ENCODE measurements at places on chromosomes 16 and 17. TPM values are rescaled to one million over a fixed set of nuclear protein-coding genes. Genes with fewer than 3 reads are reported as not detected.

DNA sequence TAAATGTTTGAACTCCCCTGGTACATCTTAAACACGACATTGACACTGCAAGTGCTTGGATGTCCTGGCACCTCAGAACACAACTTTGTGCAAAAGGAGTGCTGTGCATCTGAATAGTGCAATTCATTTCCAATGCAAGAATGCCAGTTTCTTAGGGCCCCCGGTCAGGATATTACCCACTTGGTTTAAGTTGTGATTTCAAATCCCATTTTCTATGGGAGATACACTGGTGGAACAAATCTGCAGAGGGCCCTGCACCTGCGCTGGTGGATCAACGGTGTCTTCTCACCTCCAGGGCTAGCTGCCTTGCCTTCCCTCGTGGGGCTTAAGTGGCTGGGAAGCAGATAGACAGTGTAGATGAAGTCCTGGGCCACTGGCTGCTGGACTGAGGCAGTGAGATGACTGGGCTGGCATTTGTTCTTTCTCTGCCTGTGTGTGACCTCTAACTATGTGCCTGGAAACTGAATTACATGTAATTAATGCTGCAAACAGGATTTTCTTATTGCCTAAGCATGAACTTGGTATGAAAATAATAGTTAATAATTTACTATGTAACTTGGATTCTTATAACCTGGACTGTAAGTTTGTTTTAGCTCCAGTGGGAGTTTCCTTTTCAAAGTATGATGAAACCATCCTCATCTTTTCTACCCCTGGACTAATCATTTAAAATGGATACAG, 20.9 kb downstream of the HAPSTR1 start:
- H3K27me3 ChIP-seq = no peaks in the 10 kb centered on the region

- peaks cover 18% of the 10 kb centered on the region for H3K4me1 ChIP-seq
- H3K4me3 ChIP-seq = no peak overlapping the region
- H3K27me3 ChIP-seq = peaks cover 8% of the 10 kb centered on the region
- no peak overlapping the region for H3K27ac ChIP-seq
- peaks cover 15% of the 10 kb centered on the region for H3K36me3 ChIP-seq
Observed at GRCh38 chr17:57308543-57309186, 52.3 kb downstream of the MSI2 start.

DNA sequence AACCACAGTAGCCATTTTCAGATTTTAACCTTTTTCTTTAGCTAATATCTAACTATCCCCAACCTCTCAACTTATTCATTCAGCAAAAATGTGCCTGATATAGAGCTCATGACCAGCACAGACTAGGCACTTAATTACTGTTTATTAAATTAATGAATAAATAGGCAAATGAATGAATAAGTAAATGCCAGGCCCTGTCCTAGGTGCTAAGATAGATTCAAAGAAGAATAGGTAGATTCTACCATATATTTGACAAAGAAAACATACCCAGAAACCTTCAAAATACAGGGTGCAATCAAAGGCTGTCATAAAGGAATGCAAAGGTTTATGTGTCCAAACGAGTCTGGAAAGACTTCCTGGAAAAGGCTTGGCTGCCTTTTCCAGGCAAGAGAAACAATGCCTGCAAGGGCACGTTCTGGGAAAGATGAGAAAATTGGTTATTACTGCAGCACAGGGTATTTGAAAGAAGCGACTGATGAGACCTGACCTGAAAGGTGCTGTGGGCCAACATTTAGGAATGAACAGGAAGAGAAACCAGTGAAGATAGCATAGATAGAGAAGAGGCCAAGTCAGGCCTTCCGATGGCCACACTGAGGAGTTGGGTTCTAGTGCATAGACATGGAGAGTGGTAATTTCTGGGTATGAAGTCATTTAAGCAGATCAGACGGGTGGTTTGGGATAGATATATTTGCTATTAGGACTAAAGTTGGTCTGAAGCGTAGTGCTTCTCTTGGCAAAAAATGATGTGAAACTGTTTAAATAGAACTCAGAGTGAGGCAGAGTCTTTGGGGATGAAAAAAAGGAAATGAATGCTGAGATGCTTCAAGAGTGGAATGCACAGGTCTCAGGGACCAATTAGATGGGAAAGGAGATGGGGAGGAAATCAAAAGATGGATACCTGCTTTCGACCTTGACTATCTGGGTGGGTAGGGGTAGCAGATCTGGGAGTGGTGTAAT, 11.4 kb upstream of the CCL2 start:
- no peaks in the 10 kb centered on the region for H3K27me3 ChIP-seq
- no peak for DNase-seq
- H3K4me1 ChIP-seq = peaks cover 28% of the 10 kb centered on the region
- no peaks in the 10 kb centered on the region for H3K36me3 ChIP-seq
- no peak overlapping the region for H3K27ac ChIP-seq
- H3K4me3 ChIP-seq = no peak overlapping the region

GRCh38 chr17:43483674-43484551, at the start of gene DHX8:
DHX8 (plus strand) TSS chr17:43483975; CDS start chr17:43484038, 63 bp downstream.
- no peaks in the 10 kb centered on the region for H3K36me3 ChIP-seq
- H3K27me3 ChIP-seq = peaks cover 4% of the 10 kb centered on the region

GRCh38 chr17:13765701-13766100, 164.0 kb upstream of the HS3ST3A1 start:
- H3K4me1 ChIP-seq = no peaks in the 10 kb centered on the region
- no peak overlapping the region for H3K4me3 ChIP-seq
- H3K27ac ChIP-seq = no peak overlapping the region
- DNase-seq = no peak
- H3K27me3 ChIP-seq = peaks cover 3% of the 10 kb centered on the region

DNA sequence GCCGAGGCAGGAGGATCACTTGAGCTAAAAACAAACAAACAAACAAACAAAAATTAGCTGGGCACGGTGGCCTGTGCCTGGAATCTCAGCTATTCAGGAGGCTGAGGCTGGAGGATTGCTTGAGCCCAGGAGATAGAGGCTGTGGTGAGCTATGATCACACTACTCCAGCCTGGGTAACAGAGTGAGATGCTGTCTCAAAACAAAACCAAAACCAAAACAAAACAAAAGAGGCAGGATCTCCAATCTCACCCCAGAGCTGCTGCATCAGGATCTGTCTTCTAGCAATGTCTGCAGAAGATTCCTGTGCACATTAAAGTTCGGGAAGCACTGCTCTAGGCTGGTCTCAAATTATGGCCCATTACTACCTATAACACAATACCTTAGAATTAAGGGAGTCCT, 43.1 kb downstream of the MAP2K6 start:
- no peak overlapping the region for H3K4me3 ChIP-seq
- H3K36me3 ChIP-seq = no peaks in the 10 kb centered on the region
- H3K27ac ChIP-seq = no peak overlapping the region
- DNase-seq = no peak
- H3K4me1 ChIP-seq = peaks cover 46% of the 10 kb centered on the region
- H3K27me3 ChIP-seq = peaks cover 9% of the 10 kb centered on the region

GRCh38 chr16:78648517-78648916, 549.1 kb downstream of the WWOX start:
- DNase-seq = no peak
- H3K36me3 ChIP-seq = no peaks in the 10 kb centered on the region
- H3K4me1 ChIP-seq = no peaks in the 10 kb centered on the region
- no peak overlapping the region for H3K4me3 ChIP-seq

DNA sequence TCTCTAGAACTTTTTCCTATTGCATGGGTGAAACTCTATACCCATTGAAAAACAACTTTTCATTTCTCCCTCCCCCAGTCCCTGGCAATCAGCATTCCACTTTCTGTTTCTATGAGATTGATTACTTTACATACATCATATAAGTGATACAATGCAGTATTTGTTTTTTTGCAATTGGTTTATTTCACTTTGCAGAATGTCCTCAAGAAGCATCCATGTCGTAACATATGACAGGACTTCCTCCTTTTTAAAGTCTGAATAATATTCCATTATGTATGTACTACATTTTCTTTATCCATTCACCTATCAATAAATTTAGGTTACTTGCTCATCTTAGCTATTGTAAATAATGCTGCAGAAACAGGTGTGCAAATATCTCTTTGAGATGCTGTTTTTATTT, 8.8 kb downstream of the IL21R start:
- DNase-seq = no peak
- no peak overlapping the region for H3K4me3 ChIP-seq
- H3K36me3 ChIP-seq = no peaks in the 10 kb centered on the region
- H3K27me3 ChIP-seq = no peaks in the 10 kb centered on the region
- H3K4me1 ChIP-seq = no peaks in the 10 kb centered on the region
- no peak overlapping the region for H3K27ac ChIP-seq

DNA sequence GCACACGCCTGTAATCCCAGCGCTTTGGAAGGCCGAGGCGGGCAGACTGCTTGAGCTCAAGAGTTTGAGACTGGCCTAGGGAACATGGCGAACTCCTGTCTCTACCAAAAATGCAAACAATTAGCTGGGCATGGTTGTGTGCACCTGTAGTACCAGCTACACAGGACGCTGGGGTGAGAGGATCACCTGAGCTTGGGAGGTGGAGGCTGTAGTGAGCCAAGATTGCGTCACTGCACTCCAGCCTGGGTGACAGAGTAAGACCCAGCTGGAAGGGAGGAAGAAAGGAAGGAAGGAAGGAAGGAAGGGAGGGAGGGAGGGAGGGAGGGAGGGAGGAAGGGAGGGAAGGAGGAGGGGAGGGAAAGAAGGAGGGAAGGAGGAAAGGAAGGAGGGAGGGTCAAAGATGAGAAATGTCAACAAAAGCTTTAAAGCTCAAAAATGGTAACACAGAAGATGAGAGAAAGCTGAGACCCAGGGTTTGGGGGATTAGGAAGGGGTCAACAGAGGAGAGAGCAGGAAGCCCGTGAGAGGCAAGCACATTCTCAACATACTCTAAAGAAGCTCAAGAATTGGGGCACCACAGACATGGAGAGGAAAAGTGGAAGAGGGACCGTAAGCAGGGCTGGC, 5.0 kb upstream of the KRT19 start:
- H3K27me3 ChIP-seq = peaks cover 14% of the 10 kb centered on the region
- H3K27ac ChIP-seq = no peak overlapping the region
- no peak overlapping the region for H3K4me3 ChIP-seq
- H3K36me3 ChIP-seq = no peaks in the 10 kb centered on the region
- no peaks in the 10 kb centered on the region for H3K4me1 ChIP-seq
- DNase-seq = no peak

- H3K4me3 ChIP-seq = peak overlapping the region; percentile 99
- peaks cover 24% of the 10 kb centered on the region for H3K27me3 ChIP-seq
- peaks cover 15% of the 10 kb centered on the region for H3K36me3 ChIP-seq
- H3K4me1 ChIP-seq = peaks cover 78% of the 10 kb centered on the region
- peak overlapping the region; percentile 99 for H3K27ac ChIP-seq
Observed at GRCh38 chr17:77374170-77374936, 233.6 kb downstream of the SEC14L1 start.

GRCh38 chr16:56357241-56357764, 68.0 kb downstream of the AMFR start:
- H3K27me3 ChIP-seq = peaks cover 7% of the 10 kb centered on the region
- H3K36me3 ChIP-seq = peaks cover under 1% of the 10 kb centered on the region
- H3K27ac ChIP-seq = peak overlapping the region; percentile 99
- no peak for DNase-seq
- peak overlapping the region; percentile 74 for H3K4me3 ChIP-seq

DNA sequence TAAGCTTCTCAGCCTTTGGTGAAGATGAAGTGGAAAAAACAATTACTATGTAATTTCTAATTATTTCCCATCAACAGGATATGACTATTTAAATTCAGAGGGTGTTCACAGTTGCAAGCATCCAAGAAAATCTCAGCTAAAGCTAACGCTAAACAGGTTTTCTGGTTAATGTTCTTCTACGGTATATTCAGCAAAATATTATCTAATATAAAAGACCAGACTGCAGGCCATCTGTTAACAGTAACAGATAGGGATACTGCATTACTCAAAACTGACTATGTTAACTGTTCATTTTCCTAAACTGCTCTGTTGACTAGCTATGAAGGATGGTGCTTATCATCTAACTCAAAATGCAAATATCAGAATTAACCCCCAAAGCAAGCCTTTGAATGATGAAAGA, 32.8 kb downstream of the GLG1 start:
- no peak overlapping the region for H3K27ac ChIP-seq
- peaks cover 7% of the 10 kb centered on the region for H3K27me3 ChIP-seq
- H3K36me3 ChIP-seq = no peaks in the 10 kb centered on the region
- no peaks in the 10 kb centered on the region for H3K4me1 ChIP-seq
- H3K4me3 ChIP-seq = no peak overlapping the region
- no peak for DNase-seq

- peaks cover 25% of the 10 kb centered on the region for H3K36me3 ChIP-seq
- H3K27me3 ChIP-seq = peaks cover 21% of the 10 kb centered on the region
- no peak overlapping the region for H3K27ac ChIP-seq
- peaks cover 51% of the 10 kb centered on the region for H3K4me1 ChIP-seq
Observed at GRCh38 chr17:38749223-38750043, 1.3 kb upstream of the PCGF2 start.

DNA sequence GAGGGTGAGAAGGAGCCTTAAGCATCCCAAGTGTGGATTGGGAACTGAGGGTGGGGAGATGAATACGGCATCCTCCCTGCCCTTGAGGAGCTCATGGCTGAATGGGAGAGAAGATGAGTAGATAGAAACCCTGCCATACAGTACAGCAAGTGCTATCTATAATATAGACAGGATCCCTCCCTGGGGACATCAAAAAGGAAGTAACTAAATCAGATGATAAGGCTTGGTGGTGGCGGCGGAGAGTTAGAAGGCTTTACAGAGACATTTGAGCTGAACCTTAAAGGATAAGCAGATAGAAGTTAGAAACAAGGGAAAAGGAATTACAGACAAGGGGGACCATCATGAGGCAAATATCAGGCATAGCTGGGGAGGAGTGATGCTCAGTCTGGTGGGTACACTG, 67.5 kb upstream of the TMEM132E start:
- H3K36me3 ChIP-seq = no peaks in the 10 kb centered on the region
- H3K27ac ChIP-seq = no peak overlapping the region
- no peaks in the 10 kb centered on the region for H3K27me3 ChIP-seq
- DNase-seq = no peak
- no peaks in the 10 kb centered on the region for H3K4me1 ChIP-seq

- H3K4me1 ChIP-seq = peaks cover 5% of the 10 kb centered on the region
- H3K27ac ChIP-seq = no peak overlapping the region
- peaks cover 3% of the 10 kb centered on the region for H3K36me3 ChIP-seq
- H3K4me3 ChIP-seq = no peak overlapping the region
- no peak for DNase-seq
- H3K27me3 ChIP-seq = no peaks in the 10 kb centered on the region
Observed at GRCh38 chr17:82989881-82990280, 89.5 kb upstream of the METRNL start.

GRCh38 chr17:67679225-67679624, 38.5 kb upstream of the NOL11 start:
- no peak overlapping the region for H3K4me3 ChIP-seq
- no peak overlapping the region for H3K27ac ChIP-seq
- H3K4me1 ChIP-seq = no peaks in the 10 kb centered on the region

The WNT9B gene
- 0.26 TPM for total RNA-seq

The TPSG1 gene
- total RNA-seq = not detected

The SHCBP1 gene
- total RNA-seq = 5.4 TPM

The DHRS7C gene
- total RNA-seq = 0.31 TPM

The GNG13 gene
- not detected for total RNA-seq

The RNF222 gene
- not detected for total RNA-seq

The RNF112 gene
- total RNA-seq = 0.31 TPM

The NXPH3 gene
- 6.6 TPM for total RNA-seq
